ENCODE measurements at places on chromosomes 12 and 14.
A peak's percentile ranks its signal among the peaks of the same experiment; 100 is the strongest.

GRCh38 chr14:81519200-81520011 lies 14.2 kb downstream of the SEL1L start:
- no peak for DNase-seq

GRCh38 chr12:25323581-25323982 lies 72.9 kb upstream of the KRAS start:
- no peak for DNase-seq

- no peak for DNase-seq
These were observed 48.1 kb upstream of the RIN3 start for GRCh38 chr14:92465353-92466055.

DNA sequence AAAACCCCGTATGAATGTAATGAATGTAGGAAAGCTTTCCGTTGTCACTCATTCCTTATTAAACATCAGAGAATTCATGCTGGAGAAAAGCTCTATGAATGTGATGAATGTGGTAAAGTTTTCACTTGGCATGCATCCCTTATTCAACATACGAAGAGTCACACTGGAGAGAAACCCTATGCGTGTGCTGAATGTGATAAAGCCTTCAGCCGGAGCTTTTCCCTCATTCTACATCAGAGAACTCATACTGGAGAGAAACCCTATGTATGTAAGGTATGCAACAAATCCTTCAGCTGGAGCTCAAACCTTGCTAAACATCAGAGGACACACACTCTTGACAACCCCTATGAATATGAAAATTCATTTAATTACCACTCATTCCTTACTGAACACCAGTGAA lies 23.8 kb downstream of the ZNF891 start:
- no peak for DNase-seq

GRCh38 chr12:1527789-1528188 lies 66.6 kb downstream of the FBXL14 start:
- DNase-seq = peak; percentile 64

DNA sequence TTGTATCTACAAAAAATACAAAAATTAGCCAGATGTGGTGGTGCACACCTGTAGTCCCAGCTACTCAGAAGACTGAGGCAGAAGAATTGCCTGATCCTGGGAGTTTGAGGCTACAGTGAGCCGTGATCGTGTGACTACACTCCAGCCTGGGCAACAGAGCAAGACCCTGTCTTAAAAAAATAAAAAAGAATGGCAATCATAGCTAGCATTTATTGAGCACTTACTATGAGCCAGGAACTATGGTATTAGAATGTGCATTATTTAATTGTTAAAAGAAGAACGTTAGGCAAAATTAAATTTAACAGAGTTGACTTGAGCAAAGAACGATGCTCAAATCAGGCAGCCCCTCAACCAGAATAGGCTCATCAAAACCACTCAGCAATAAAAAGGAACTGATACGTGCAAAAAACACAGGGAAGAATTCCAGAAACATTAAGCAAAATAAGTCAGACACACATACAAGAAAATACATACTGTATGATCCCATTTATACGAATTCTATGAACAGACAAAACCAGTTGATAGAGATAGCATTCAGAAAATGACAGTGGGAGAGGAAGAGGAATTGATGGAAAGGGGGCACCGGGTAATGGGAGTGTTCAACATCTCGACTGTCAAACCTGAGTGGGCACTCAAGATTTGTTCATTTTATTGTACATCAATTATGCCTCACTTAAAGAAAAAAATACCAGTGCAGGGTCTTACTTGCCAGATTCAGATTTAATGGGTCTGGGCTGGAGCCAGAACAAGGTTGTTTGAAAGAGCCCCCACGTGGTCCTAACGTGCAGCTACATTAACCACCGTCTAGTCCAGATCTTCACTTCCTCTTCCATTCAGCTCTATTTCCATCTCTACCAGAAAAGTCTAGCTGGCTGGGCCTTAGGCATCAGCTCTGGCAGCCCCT lies 8.0 kb downstream of the SCNN1A start:
- DNase-seq = no peak

GRCh38 chr14:72401101-72401625 lies 468.9 kb downstream of the RGS6 start:
- DNase-seq = no peak

DNA sequence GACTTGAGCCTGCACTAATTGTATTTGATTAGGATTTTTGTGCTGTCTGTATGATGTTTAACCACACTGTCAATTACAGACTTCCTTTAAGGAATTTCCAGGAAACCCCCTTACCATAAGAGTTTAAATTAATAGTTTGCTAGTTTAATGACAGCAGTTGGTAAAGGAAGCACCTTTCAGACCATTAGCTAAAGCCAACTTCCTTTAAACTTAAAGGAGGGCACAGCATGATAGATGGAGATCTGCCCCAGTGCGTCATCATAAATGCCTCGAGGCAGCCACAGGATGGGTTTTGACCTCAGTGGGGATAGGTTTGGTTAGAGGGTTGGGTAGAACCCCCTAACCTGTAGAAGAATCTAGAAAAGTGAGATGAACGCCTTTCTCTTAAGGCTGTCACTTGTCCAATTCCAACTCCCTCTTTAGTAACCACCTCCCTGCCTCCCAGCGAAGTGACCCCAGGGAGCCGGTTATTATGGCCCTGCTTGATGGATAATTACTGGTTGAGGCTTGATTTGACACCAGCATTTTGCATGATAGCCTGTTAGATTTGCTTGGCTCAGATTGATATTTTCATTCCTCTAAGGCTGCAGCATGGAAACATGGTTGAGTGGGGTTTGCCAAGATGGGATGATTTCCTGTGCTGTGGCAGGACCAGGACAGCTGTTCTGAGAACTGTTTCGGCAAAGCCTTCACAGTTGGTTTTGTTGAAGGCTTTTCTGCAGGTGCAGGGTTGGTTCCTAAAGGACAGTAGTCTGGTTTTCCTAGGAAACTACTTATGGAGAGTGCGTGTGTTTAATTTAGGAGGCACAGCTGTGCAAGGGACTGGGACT lies 62.7 kb downstream of the CHST11 start:
- DNase-seq = no peak

GRCh38 chr14:70448633-70449340 lies 3.2 kb upstream of the ADAM21 start:
- DNase-seq = no peak

GRCh38 chr12:18468246-18469075 lies 207.1 kb downstream of the PIK3C2G start:
- no peak for DNase-seq

- no peak for DNase-seq
These were observed 616.4 kb downstream of the MED13L start for GRCh38 chr12:115661112-115661511.

DNA sequence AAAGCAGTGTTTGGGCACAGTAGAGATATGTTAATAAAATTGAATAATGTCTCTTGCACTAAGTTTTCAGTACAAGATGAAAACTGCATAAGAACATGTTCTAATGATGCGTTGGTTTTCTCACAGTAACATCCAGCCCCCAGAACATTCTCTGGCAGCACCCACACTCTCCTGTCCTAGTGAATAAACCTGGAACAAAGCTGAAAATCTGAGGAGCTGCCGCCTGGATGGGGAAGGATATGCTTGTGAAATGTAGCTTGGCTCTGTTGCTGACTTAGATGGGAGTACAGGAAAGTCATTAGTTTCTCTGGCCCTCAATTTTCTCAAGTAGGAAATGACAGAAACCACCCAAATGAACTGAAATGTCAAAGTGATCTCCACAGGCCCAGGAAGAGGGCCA lies 323.8 kb downstream of the APAF1 start:
- no peak for DNase-seq

- no peak for DNase-seq
These were observed 646 bp downstream of the ST8SIA1 start for GRCh38 chr12:22333713-22334409.

DNA sequence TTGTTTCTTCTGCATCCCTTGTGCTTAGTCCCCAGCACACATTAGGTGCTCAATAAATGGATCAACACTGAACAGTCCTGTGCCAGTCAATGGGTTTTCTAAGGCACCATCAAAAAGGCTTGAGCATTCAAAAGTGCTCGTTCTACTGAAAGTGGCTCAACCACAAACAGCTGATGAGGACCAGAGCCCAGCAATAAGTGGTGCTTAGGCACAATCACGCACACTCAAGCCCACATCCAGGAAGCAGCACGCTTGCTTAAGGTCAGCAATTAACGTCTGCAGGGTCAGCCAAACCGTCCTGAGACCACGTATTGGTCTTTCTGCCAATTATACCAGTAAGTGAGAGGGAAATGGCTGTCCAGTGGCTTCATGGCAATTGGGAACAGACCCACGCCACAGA lies 56.5 kb downstream of the PRIMA1 start:
- no peak for DNase-seq

DNA sequence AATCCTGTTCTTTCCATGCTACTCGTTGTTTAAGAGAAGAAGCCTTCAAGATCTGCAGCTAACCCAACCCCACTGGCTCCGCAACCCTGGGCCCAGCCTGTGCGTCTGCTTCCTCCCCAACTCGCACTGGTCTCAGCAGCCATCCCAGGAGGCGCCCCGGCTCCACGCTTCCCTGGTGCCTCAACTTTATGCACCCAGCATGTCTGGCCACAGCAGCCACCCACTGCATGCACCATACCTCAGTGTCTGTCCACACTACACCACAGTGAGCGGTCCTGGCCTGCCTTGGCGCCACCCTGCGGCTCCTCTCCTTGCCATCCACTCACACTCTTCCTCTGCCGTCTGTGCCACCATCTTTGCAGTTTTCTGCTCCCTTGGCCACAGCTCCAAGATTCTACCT lies 27.0 kb upstream of the DHRS4 start:
- DNase-seq = no peak

All from HS-27A (cell line).